ENCODE measurements at places on chromosomes 7 and 10.
A peak's percentile ranks its signal among the peaks of the same experiment; 100 is the strongest.

DNA sequence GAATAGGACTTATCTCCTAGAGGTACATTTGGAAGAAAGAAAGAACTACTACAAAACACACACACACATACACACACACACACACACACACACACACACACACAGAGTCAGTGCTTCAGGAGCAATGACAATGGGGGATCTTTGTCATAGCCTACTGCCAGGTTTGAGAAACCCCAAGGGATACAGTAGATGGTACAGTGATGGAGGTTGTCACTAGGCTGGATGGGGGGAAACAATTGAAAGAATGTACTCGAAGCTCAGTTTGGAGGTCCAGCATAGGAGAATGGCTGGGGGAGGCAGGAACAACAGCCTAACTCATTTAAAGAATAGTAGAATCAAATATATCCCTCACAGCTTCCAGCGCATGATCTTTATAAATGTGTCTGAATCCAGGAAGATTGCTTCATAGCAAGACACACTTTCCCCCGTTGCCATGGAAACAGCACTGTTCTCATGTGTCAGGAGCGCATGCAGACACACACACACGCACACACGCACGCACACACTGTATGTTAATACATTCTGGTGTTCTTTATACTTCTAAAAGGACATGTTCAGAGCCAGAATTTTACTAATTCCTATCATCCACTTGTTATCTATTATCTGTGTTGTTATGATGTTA, 32.6 kb upstream of the ZNRF2 start:
- DNase-seq = peak; percentile 12

- no peak for DNase-seq
Observed at GRCh38 chr7:94547126-94547525, 37.5 kb downstream of the CASD1 start.

GRCh38 chr10:131925011-131925649, 24.3 kb downstream of the PPP2R2D start:
- DNase-seq = no peak

GRCh38 chr10:60892571-60892970, 51.4 kb downstream of the RHOBTB1 start:
- DNase-seq = no peak

DNA sequence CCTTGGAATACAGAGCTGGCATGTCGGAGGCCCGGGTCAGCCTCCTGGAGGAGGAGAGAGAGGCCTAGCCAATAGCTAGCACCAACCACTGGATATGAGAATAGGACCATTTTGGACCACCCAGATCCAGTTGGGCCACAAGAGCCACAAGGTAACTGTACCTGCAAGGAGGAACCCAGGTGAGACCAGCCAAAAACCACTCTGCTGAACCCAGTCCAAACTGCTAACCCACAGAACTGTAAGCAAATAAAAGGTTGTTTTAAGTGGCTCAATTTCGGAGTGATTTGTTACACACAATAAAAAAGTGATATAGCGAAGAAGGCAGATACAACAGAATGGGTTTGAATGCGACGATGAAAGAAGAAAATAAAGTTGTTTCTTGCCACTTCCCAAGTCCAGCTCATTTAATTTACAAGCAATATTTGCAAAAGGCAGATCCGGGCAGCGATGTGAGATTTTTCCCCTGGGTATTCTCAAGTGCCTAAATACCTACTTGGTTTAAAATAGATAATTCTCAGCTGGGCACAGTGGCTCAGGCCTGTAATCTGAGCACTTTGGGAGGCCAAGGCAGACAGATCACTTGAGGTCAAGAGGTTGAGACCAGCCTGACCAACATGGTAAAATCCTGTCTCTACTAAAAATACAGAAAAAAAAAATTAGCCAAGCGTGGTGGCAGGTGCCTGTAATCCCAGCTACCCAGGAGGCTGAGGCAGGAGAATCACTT, 23.1 kb downstream of the ZNF467 start:
- DNase-seq = no peak

DNA sequence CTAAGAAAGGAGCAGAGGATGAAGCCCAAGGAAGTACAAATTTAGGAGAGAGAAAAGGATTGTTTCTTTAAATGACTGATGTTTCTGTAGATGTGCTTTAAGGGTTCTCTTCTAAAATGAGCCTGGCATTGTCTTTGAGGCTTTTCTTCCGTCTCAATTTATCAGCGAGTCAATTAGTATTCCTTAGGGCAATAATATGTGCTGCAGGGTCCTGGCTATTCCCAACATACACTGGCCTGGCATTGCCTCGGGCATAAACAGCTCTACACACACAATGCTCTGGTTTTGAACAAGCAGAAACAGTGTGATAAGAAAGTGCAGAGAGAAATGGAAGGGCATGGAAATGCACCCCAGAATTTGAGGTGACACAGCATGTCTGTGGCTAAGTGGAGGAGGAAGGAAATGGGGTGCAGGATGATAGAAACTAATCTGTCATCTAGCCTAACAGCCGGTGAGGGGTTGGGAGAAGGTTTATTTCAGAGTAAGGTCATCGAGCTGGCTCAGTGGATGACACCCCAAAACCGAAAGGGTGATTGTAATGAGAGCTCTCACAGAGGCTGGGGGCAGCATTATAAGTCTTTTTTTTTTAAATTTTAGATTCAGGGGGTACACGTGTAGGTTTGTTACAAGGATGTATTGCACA, 67.5 kb upstream of the ARHGAP21 start:
- no peak for DNase-seq

DNA sequence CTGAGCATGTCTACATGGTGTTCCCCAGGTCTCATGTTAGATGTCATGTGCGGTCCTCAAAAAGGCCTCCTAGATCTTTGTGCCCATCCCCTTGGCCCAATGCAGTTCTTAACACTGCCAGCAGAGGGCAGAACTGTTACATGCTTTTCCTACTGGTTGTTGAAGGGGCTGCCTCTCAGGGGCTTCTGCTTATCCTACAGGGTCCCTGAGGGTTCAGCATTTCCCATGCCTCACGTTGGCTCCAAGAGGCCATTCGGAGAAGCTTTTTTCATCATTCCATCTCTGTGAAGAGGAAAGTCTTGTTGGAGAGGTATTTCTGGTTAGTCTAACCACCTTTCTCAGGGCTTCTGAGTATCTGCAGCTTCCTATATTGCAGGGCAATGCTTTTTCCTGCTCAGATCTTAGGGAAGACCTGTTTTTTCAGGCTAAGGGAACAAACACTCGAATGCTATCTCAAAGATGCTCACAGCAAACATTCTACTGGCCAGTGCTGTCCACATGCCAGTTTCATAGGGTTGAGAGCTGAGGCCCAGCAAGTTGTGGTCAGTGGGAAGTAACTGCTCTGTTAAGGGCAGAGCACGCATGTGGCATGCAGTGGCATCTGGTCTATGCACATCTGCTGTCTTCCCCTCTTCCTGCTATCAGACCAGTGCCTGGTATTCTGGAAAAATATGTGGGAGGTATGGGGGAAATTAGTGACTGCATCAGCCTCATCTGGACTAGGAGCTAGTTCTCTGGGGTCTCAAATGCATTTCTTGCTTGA, 31.5 kb downstream of the MBL2 start:
- DNase-seq = peak; percentile 57

- DNase-seq = no peak
Observed at GRCh38 chr7:103947026-103947655, 42.3 kb downstream of the RELN start.

DNA sequence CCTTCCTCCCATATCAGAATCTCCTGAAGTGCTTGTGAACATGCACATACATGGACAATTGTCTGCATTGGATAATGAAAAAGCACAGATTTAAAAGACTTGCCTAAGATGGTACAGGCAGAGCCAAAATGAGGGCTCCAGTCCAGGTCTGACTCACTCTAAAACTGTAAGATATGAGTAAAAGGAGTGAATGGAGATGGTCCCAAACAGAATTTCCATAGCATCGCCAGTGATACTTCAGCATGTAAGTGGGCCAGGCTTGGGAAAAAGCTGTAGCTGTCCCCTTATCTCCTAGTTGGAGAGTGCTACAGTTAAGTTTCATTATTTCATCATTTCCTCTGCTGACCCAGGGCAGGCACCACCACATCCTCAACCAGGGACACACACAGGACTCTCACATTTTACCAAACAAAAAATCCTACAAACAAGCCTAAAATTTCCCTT, 26.4 kb upstream of the IL6 start:
- peak; percentile 57 for DNase-seq

GRCh38 chr7:6026011-6026819, 5.0 kb upstream of the ANKRD61 start:
- peak; percentile 65 for DNase-seq

Data from choroid plexus epithelial cell (primary cell).